ENCODE measurements at places on chromosomes 7 and 10.

- DNase-seq, result no peak
Observed at GRCh38 chr7:106927536-106927935, 62.5 kb downstream of the PIK3CG start.

GRCh38 chr10:11499425-11500071 lies 111.9 kb downstream of the USP6NL start:
- no peak for DNase-seq

GRCh38 chr7:36390199-36391090 lies 783 bp downstream of the ANLN start:
- peak; percentile 88 for DNase-seq

GRCh38 chr7:101170617-101171441 lies 5.5 kb upstream of the VGF start:
- DNase-seq, result no peak

DNA sequence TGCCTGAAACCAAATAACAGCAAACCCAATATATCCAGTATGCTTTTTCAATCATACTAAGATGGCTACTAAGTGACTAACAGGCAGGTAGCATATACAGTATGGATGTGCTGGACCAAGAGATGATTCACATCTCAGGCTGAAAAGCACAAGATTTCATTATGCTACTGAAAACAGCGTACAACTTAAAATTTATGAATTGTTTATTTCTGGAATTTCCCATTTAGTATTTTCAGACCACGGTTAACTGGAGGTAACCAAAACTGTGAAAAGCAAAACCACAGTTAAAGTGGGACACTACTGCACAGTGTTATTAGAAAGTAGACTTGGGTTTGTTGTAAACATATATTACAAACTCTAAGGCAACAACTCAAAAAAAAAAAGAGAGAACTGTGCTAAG lies 91.5 kb downstream of the KMT2C start:
- no peak for DNase-seq

GRCh38 chr7:77727936-77728701 lies 31.9 kb downstream of the RSBN1L start:
- DNase-seq, result peak; percentile 67

DNA sequence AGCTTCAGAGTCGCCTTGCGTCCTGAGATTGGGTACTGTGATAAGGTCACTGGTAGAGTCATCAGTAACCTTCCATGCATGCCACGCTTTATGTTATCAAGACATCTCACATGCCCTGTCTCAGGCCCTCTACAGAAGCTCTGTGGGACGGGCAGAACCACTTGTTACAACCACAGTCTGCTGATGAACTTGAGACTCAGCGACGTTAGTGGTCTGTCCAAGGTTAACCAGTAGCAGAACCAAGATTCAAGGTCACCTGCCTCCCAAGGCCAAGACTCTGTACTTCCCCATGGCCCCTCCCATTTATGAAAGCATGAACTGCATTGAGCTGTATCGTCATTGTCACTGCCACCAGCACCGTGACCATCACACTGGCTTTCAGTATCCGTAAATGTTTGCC lies 15.0 kb downstream of the IQCE start:
- DNase-seq, result no peak

Data from endothelial cell of umbilical vein (primary cell).